ENCODE measurements at places on chromosomes 6 and 20.

- no peak overlapping the region for H3K27ac ChIP-seq
- no peaks in the 10 kb centered on the region for H3K27me3 ChIP-seq
- H3K36me3 ChIP-seq, result no peaks in the 10 kb centered on the region
- H3K4me1 ChIP-seq, result no peaks in the 10 kb centered on the region
- no peak for DNase-seq
- H3K4me3 ChIP-seq, result no peak overlapping the region
Observed at GRCh38 chr6:22966691-22967422, 397.5 kb downstream of the HDGFL1 start.

DNA sequence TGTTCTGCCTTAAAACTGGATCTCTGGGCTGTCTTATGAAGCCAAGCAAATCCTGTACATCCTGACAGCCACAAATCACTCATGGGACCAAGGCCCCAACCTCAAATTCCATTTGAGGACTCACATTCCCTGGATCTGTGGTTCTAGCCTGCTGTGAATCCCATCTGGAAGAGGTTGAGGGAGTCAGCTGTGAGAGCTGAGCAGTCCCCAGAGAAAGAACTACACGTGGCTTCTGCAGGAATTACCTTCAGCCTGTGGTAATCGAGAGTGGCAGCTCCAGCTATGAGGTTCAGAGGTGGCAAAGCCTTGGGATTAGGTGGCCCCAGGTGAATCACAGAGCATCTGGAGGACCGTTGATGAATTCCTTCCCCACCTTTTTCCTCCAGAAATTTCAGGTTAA is 245.2 kb downstream of the SLC24A3 start:
- H3K27me3 ChIP-seq, result no peaks in the 10 kb centered on the region
- peaks cover 8% of the 10 kb centered on the region for H3K4me1 ChIP-seq
- no peaks in the 10 kb centered on the region for H3K36me3 ChIP-seq
- no peak for DNase-seq

GRCh38 chr6:146857980-146858347 is 259.2 kb downstream of the ADGB start:
- DNase-seq, result no peak
- no peak overlapping the region for H3K27ac ChIP-seq
- H3K27me3 ChIP-seq, result no peaks in the 10 kb centered on the region
- H3K36me3 ChIP-seq, result no peaks in the 10 kb centered on the region
- H3K4me3 ChIP-seq, result no peak overlapping the region

- H3K4me1 ChIP-seq, result no peaks in the 10 kb centered on the region
- no peak within 1 kb of the TSS for H3K4me3 ChIP-seq
- H3K36me3 ChIP-seq, result no peaks in the 10 kb centered on the region
- peaks cover 19% of the 10 kb centered on the region for H3K27me3 ChIP-seq
Observed at GRCh38 chr6:96015518-96016333, at the start of gene FUT9. Gene FUT9, plus strand, starts transcription at chr6:96015974. Its CDS starts 187,182 bp downstream, at chr6:96203156.

DNA sequence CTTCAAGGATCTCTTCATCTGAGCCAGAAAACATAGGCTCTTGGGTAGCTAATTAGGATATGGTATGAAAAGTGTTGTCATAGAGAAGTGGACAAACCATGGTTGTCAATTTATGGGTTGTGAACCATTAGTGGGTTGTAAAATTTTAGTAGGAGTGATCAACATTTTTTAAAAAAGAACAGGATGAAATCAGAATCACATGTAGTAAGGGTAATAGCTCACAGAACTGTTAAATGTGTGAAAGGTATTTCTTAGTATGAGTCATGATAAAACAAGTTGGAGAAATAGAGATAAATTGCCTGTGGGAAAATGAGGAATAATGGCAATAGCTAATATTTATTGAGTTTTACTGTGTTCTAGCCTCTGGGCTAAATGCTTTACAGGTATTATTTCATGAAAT is 113.4 kb downstream of the MAP3K4 start:
- DNase-seq, result no peak
- H3K27ac ChIP-seq, result no peak overlapping the region
- H3K4me1 ChIP-seq, result no peaks in the 10 kb centered on the region

DNA sequence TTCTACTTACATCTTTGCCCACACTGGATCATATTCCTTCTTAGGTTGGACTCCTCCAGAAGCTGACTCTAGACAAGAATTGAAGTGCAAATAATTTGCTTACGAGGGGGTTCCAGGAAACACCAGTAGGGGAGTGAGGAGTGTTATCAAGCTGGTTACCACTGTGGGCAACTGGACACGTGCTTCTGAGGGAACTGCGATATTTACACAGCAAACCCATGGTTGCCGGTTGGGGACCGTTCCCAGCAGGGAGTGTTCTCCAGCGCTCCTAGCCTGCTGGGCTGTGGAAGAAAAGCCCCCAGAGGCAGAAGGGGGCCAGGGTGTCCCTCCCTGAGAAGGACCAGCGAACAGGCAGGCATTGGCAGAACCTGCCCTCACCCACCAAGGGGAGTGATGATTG is 21.7 kb downstream of the MDFI start:
- H3K4me3 ChIP-seq, result no peak overlapping the region
- DNase-seq, result no peak
- no peaks in the 10 kb centered on the region for H3K4me1 ChIP-seq

GRCh38 chr6:120935908-120936307 is 398.4 kb downstream of the TBC1D32 start:
- H3K4me3 ChIP-seq, result no peak overlapping the region
- no peaks in the 10 kb centered on the region for H3K36me3 ChIP-seq
- H3K4me1 ChIP-seq, result no peaks in the 10 kb centered on the region
- DNase-seq, result no peak
- H3K27me3 ChIP-seq, result no peaks in the 10 kb centered on the region

All from thymus (tissue), 14 donors.